ENCODE measurements at places on chromosomes 6 and 20.

DNA sequence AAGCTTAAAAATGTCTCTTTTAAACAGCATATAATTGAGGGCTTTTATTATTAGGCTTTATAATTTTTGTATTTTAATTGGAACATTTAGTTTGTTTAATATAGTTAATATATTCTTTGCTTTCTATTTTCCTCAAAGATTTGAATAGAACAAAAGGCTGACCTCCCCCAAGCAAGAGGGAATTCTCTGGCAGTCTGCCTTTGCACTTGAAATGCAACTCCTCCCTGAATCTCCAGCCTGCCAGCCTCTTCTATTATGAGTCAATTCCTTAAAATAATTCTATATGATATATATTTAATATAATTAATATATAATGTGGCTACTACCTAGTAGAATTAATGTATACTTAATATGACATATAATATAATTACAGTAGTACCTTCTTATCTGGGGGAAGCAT is 69.2 kb downstream of the PTPRA start:
- no peak for DNase-seq

DNA sequence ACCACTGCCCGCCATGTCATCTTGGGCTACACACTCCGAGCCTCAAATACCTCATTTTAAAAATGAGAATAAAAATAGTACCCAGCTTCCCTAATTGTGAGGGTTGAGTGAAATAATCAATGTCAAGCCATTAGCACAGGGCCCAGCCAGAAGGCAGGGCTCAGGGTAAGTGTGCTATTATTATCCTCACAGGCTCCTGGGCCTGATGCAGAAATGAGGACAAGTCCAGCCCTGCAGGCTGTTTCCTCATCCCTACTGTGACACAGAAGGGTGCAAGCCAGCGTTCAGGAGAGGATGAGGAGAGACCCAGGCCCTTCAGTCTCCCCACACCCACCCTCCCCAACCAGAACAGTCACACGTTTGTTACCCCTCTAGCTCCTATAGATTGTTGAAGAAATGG is 4.0 kb downstream of the DLK2 start:
- DNase-seq: no peak

DNA sequence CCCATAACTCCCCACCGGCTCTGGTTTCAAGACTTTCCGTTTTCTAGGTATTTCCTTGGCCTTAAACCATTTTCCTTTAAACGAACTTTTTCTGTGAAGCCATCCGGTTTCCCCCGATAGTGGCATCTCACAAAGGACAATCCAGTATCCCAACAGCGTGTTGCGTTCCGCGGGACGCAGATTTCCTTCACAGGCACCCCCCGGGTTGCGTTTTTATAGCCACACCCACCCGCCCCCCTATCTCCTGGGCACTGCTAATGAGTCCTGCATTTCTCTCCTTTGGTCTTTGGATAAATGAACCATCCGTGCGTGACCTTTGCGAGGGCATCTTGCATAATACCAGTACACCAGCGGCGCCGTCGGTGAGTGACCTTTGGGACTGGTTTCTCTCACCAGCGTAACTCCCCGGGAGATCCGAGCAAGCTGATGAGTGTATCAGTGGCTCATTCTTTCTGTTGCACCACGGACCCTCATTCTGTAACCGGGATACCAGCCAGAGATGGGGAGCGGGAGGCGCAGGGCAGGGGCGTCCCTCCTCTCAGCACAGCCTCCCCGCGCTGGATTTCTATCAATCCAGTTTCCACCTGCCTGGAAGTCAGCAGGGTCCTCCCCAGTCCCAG is 586 bp upstream of the NQO2 start:
- DNase-seq: peak; percentile 45

DNA sequence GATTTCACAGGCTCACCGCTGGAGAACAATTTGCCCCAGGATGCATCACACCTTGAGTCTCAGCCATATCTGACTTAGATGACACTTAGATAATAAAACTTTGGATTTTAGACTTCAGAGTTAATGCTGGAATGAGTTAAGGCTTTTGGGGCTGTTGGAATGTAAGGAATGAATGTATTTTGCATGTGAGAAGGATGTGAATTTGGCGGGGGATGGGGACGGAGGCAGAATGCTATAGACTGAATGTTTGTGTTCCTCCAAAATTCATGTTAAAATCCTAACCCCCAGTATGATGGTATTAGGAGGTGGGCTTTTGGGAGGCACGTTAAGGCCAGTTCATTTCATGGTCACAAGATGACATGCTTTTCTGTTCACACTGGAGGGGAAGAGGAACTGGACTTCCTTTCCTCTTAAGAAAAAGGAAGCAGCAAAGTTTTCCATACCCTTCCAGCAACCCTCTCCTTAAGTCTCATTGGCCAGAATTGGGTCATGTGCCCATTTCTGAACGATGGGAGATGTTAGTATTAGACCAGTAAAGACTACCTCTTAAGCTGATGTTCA is 5.8 kb upstream of the SRXN1 start:
- DNase-seq: no peak

DNA sequence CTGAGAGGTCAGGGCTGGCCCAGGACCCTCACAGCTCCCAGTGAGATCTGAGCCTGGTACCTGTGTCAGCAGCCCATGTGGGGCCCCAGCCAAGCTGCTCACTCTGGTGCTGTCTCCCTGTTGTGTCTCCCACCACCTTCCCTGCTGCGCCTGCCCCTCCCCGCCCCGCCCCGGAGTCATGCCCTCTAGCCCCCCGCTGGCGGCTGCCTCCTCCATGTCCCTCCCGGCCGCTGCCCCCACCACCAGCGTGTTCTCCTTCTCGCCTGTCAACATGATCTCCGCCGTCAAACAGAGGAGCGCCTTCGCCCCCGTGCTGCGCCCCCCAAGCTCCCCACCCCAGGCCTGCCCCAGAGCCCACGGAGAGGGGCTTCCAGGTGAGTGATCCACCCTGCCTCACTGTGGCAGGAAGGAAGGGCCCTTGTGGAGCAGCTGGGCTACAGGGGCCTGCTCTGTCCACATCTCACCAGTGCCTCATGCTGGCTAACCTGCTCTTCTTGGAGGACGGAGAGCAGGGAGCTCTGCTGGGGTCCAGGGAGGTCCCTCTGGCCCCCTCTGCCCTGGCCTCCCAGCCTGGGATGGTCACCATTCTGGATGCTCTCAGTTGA is 44.9 kb downstream of the CPXM1 start:
- no peak for DNase-seq

- DNase-seq: no peak
Observed at GRCh38 chr6:156773935-156774852, 3.0 kb upstream of the ARID1B start.

GRCh38 chr6:55277646-55278045 is 49.6 kb upstream of the GFRAL start:
- no peak for DNase-seq

DNA sequence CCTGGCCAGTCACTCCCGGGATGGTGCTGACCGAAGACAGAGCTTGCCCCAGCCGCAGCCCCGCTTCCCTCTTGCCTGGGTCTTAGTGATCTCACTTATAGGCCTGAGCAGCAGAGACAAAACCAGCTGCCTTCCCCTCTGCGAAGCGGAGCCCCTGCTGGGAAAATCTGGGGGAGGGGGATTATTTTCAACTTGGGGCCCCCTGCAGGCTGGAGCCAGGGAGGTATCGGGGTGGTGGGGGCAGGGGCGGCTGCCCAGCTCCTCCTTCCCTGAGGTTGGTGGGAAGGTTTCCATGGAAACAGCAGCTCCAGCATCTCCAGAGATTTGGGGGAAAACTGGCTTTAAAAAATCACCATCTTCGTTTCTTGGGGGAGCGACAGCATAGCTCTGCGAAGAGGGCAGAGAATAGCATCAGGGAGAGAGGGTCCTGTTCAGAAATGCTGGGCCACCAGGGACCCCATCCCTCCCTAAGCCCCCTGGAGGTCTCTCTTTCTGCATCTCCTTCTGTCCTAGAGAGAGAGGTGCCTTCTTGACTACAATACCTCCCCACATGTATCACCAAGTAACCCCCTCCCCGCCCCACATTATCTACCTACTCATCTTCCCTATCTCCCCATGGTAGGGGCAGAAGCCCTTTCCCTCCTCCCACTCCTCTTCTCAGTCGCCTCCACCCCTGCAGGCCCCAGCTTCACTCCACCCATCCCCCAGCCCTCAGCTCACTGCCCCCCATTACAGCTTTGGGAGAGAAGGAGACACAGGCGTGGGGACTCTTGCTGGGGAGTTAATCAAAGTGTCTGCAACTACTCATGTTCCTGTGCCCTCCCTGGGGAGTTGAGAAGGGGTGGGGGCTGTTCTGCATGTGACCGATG is 88.4 kb upstream of the CCDC167 start:
- no peak for DNase-seq

GRCh38 chr6:127538750-127539264 is 19.7 kb upstream of the MTCL3 start:
- DNase-seq: no peak

DNA sequence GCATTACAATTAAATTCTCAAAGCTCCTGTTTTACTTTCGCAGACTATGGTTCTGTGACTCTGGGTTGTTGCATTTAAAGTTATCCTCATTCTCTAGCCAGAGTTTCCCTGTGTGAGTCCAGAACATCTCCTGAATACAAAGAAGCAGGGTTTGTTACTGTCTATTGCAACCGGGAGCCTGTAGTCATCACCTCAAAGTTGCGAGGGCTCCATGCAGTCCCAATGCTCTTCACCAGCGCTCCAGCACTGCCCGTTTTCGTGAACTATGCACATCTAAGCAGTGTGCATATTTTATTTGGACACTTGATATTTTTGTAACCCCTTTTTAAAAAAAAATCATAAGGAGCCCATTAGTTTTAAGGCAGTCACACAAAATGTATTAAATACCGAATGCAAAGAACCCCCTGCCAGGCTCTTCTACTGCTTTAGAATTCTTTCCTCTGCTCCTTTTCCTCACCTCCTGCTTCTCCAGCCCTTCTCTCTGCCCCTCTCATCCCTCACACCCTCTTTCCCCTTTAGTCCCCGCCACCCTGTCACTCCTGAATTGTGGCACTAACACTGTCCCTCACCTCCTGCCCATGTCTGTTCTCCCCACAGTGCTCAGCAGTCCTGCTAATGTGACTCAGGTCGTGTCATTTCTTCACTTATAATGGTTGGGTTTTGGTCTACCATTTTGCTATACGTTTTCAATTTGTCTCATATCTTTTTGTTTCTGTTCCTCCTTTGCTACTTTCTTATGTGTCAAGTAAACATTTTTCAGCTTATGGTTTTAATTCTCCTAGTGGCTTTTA is 1.1 kb upstream of the HLA-C start:
- no peak for DNase-seq

DNA sequence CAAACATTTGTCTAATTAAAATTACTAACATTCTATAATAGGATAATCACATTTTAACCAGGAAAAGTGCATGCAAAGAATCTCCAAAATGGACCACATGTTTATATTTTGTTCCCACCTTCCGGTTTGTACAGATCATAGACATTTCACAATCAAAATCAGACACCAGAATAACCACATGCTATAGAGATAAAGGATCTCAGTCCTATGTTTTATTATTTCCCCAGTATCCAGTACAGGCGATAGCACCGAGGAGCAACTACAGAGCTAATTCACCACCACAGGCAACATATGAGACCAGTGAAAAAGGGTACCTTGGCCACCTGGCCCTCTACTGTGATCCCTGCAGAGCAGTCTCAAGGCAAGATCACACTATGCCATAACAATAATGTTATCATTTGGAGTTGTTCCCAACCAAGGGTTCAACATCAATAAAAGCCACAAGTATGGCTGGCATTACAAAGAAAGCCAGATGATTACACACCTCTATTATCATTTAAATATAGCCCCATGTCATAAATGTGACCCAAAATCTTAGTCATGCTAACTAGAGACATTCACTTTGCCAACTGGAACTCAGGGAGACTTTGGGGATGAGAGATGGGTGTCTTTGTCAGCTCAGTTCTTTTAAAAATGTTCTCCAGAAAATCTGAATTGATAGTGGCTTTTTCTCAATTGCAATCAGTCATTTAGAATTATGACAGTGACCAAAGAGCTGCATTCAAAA is 46.7 kb downstream of the RALGAPA2 start:
- peak; percentile 46 for DNase-seq

GRCh38 chr20:58655328-58656107 is 4.4 kb downstream of the STX16 start:
- no peak for DNase-seq

DNA sequence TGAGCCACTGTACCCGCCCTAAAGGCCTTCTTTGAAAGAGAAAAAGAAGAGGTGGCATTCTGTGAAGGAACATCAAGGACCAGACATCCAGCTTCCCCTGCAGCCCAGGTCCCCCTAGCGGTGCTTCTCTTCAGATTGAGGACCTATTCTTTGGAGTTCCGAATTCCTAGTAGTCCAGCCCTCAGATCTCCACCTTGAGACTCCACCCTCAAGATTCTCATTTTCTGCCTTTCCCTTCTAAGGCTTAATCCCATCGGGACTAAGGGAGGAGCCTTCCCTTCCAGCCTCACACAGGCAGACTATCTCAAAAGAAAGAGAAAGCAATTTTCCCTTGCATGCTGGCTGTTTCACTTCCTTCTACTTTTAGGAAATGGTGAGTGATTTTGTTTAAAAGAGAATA is 32.5 kb downstream of the MUC22 start:
- no peak for DNase-seq

DNA sequence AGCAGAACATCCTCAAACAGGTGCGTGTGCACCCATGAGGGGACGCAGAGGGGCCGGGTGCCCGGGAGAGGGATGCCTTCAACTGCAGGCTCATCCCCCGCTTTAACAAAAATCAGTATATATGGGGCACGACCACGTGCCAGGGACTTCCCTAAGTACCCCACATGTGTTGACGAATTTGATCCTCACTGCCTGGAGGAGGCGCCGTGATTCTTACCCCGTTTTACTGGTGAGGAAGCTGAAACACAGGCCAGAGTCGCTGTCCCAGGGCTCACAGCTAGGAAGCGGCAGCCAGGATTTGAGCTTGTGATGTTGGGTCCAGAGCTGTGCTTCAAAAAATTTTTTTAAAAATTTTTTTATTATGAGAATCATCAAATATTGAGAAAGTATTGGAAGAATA is 44.8 kb downstream of the ITPR3 start:
- DNase-seq: no peak

DNA sequence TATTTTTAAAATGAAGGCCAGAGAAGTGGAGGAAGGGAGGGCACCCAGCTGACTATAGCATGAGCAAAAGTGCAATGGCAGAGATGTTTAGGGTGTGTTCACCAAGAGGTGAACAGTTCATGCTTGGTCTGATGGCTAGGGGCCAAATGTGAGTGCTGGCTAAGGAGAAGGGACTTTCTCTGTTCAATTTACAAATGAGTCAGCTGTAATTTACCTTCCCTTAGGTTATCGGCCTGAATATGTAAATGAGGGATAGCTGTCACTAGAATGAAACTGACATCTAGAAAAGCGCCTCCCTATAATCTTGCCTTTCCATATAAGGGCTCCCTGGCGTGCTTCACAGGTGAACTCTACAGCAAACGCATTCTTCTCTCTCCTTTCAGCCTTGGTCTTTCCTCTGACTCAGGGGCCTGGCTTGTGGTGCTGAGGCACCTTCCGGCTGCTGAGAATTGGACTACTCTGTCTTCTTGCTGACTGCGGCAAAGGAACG is 114.7 kb upstream of the BACH2 start:
- DNase-seq: no peak

GRCh38 chr6:158545043-158545966 is 14.6 kb upstream of the TMEM181 start:
- no peak for DNase-seq

- DNase-seq: no peak
Observed at GRCh38 chr6:878179-878578, 185.2 kb upstream of the EXOC2 start.

- no peak for DNase-seq
Observed at GRCh38 chr6:88840796-88841539, 122.5 kb downstream of the RNGTT start.
